GDM1 (cell line): ENCODE measurements at places on chromosomes 12 and 14.

DNA sequence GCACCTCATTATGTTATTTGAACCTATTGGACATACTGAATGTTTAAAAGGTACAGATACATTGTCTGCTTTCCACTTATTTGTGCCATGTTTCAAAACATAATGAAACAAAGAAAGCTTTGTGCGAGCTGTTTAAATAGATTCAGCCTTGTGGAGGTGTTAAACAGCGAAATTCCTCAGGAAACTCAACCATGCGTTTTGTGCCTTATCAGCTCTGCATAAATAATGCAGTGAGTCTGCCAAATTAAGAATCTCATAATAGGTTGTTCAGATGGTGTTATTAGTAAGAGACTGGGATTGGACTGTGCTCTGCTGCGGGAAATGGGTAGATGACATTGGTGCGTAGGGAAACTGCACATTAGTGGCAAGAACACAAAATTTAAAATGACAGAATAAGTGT is 163.7 kb upstream of the CLEC14A start:
- DNase-seq, result no peak

DNA sequence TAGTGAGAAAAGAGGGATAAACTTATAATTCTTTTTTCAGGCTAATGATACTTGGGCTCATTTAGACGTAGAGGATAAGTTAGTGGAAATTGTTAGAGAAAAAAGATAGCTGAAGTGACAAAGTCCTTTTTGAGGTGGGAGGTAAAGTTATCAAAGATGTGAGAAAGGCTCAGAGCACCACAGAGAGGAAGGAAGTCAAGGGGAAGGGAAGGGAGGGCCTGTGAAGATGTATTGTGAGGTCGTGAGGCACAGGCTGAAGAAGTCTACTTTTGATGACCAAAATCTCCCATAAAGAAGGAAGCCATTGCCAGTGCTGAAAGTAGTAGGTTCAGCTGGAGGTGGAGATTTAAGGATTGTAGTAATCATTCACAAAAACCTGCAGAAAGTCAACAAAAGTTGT is 19.4 kb upstream of the PTGDR start:
- DNase-seq, result no peak

- no peak for DNase-seq
Observed at GRCh38 chr14:73762375-73762822, 48.2 kb upstream of the PNMA1 start.

DNA sequence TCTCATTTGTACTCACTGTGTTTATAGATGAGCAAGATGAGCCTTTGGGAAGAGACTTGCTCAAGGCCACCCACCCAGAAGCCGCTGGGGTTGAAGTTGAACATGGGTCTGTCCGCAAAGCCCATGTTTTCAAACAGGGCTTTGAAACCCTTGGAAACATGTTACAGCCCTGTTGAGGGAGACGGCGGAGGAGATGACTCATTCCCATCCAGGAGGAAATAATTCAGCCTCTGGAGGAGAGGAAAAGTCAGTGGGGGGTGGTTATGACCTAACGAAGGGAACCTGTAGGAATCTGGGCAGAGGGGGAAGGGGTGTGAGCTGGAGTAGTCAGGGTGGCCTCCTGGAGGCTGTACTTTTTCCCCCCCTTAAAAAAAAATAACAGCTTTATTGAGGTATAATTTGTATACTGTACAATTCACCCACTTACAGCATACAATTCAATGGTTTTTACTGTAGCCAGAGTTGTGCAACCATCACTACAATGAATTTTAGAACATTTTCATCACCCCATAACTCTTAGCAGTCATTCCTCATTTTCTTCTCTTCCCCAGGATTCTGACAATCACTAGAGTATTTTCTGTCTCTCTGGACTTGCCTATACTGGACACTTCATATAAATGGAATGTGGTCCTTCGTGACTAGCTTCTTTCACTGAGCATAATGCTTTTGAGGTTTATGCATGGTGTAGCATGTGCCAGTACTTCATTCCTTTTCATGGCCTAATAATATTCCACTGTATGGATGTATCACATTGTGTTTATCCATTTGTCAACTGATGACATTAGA is 1.9 kb upstream of the RIN3 start:
- no peak for DNase-seq

- no peak for DNase-seq
Observed at GRCh38 chr12:124512667-124513296, 54.6 kb downstream of the NCOR2 start.

DNA sequence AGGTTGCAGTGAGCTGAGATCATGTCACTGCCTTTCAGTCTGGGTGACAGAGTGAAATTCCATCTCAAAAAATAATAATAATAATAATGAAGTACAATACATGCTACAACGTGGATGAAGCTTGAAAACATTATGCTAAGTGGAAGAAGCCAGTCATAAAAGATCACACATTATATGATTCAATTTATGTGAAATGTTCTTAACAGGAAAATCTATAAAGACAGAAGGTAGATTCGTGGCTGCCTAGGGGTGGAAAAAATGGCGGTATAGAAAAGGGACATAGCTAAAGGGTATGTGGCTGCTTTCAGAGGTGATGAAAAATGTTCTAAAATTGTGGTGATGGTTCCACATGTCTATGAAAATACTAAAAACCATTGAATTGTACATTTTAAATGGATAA is 41.0 kb upstream of the AMIGO2 start:
- no peak for DNase-seq

DNA sequence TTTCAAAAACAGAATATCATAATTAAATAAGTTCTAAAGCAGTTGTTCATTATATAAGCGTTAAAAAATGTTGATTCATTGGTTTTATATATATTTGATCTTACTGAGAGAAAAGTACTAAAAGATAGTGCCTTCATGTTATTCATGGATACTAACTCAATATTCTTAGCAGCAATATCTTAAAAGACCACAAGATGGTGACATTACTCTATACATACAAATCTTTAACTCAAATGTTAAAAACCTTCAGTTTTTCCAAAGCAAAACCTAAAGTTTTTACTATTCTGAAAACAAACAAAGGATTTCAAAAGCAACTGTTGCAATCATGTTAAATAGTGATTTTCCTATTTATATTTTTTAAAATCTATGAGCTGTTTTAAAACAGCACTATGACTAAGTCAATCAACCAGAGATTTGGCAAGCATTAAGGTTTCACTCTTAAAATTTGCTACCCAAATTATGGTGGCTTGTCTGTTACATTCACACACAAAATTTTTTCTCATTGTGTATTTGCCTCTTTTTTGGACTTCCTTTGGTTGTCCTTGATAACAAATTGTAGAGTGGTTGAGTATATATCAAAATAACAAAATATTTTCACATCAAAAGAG is 50.1 kb upstream of the RERGL start:
- DNase-seq, result no peak

DNA sequence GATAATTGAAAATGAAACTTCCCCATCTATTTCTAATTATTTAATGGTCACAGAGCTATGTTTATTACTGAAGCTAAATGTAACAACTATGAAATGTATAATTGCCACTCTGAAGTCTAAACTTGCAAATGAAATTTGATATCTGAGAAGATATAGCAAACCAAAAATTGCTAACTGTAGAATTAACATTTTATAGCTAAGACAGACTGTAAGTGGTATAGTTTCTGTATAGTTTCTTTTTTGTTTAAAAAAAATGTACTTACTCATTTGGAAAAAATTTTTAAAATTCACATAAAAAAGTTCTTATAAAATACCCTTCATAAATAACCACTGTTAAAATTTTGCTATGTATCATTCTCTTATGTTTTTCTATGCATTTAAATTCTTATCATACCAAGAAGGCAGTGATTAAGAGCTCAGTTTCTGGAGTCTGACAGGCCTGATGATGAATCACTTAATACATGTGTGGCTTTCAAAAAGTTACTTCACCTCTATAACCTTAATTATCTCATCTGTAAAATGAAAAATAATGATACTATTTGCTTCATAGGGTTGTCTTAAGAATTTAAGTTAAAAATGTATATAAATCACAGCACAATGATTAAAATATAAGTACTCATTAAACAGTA is 214.7 kb upstream of the GARIN2 start:
- no peak for DNase-seq

- DNase-seq, result no peak
Observed at GRCh38 chr14:78758333-78758732, 588.2 kb downstream of the NRXN3 start.

DNA sequence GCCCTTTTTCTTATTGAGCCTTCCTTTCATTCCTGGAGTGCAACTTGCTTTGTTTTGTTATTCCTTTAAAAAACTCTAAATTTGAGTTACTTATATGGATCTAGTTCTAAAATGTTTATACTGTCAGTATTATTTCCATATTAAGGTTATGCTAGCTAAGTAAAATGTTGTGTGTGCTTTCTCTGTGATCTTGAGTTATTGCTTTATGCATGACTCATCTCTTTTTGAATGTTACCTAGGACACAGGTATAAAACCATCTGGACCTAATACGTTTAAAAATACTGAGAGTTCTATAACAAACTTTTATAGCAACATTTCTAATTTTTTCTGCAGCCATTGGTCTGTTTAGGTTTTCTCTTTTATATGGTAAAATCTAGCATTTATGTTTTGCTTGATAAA is 132.8 kb upstream of the LGR5 start:
- DNase-seq, result no peak

DNA sequence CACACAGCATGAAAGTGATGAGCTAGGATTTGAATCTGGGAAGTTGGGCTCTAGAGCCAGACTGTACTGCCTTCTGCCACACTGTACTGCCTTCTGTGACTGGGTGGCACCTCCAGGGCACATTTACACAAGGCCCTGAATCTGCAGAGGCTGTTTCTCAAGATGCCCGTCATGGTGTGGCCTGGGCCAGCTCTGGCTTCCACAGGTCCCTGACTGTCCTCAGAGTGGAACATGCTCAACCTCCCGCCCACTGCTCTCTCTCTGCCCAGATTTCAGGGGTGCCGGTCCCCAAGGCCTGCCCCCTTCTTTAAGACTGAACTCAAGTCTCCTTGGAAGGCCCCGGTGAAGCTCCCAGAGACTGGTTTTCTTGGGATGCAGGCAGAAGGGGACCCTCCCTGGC is 50.2 kb downstream of the C14orf132 start:
- DNase-seq, result no peak

DNA sequence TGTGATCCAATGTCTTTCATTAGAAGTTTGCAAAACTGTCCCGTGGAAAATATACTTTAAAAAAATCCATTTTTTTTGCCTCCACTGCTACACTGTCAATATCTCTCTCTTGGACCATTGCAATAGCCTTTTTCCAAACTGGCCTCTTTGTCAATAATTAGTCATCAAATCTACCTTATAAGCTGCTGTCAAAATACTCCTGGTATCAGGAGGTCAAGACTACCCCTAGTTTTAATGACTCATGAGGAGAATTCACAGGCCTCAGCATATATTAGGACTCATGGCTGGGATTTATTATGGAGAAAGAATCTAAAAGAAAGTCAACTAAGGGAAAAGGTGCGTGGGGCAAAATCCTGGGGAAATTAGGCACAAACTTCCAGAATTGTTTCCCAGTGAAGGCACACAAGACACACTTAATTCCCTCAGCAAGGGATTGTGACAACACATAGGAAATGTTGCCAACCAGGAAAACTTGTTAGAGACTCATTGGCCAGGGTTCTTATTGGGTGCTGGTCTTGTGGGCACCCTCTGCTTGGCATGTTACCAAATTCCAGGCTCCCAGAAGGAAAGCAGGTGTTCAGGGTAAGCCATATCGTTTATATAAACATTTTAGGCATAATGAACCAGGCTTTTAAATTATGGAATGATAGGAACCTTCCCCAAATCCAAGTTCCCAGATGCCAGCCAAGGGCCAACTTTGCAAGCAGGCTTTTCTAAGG is 56.1 kb downstream of the TMEM117 start:
- no peak for DNase-seq

DNA sequence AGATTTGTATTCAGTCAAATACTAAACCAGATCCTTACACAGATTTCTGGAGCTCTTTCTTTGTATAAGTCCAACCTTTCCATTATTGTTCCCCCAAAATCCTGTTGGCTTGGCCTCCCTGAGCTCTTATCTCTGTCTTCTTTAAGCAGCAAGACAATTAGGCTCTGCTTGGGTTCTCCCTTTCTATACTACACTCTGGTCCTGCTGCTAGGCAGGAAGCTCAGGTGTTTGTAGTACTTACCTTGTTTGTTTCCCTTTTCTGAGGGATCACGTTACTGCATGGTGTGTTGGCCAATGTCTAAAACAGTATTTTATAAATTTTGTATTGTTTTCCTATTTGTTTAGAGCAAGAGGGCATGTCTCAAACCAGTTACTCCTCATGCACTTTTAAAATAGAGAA is 192.9 kb downstream of the PRKD1 start:
- no peak for DNase-seq

DNA sequence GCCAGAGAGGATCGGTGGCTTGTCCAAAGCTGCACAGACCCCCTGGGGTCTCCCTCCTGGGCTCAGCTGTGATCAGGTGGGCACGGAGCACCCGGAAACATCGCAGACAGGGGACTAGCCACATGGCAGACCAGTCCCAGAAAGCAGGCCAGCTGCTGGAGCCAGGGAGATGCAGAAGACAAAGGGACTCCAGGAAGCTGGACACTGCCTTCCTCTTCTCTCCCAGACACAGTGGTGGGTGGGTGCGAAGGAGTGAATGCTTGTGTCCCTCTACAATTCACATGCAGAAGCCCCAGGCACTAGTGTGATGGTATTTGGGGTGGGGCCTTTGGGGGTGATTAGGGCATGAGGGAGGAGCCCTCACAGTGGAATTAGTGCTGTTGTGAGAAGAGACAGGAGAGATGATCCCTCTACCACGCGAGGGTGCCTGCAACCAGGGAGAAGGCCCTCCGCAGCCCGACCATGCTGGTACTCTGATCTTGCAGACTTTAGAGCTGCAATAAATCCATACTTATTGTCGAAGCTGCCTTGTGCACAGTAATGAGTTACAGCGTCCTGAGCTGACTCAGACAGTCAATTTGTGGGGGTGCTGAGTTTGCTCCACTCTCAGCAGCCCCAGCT is 95.2 kb downstream of the CALM1 start:
- no peak for DNase-seq

GRCh38 chr12:108930756-108931155 is 50.9 kb downstream of the DAO start:
- DNase-seq, result no peak

DNA sequence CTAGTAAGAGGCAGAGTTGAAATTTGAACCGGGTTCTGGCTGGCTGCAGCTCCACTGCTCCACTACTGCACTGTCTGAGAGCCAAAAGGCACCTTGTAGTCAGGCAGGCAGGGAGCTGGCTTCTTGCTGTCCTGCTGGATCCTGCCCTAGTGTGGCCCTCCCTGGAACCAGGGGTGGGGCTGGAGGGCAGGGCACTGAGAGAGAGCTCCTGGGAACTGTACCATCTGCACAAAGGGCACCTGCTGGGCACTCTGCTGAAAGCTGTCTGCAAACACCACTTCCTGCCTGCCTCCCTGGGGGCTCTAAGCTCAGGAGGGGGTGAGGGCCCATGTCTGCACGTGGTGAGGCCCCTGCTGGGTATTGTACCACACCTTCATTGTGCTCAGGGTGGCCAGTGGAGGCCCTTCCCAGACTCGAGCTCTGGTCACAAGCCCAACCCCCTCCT is 19.0 kb upstream of the TCL1B start:
- no peak for DNase-seq
